ENCODE measurements at places on chromosomes 3 and 15. TPM values are rescaled to one million over a fixed set of nuclear protein-coding genes. Genes with fewer than 3 reads are reported as not detected.

The ASB14 gene
- total RNA-seq: not detected

- H3K4me1 ChIP-seq: no peaks in the 10 kb centered on the region
- H3K27ac ChIP-seq: no peak overlapping the region
- H3K27me3 ChIP-seq: no peaks in the 10 kb centered on the region
- peaks cover 48% of the 10 kb centered on the region for H3K36me3 ChIP-seq
Measured at GRCh38 chr3:183038757-183039156, 58.4 kb upstream of the DCUN1D1 start.

DNA sequence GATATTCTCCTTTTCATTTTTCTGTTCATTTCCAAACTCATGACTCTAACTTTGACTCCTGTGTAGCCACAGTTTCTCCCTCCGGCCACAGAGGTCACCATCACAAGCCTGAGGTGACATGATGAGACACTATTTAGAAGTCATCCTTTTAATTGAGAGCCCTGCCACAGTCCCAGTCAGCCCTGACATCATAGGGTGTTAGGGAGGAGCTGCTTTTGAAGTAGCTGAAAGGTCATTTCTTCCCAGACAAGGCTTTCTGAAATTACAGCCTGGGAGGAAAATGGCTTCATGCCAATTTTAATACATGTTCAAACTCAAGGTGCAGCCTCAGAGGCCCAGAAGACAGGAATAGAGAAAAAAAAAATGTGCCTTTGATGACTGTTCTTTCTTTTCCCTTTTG lies 532.8 kb upstream of the TGFBR2 start:
- no peak overlapping the region for H3K4me3 ChIP-seq
- H3K36me3 ChIP-seq: no peaks in the 10 kb centered on the region
- no peak for DNase-seq
- no peak overlapping the region for H3K27ac ChIP-seq
- no peaks in the 10 kb centered on the region for H3K27me3 ChIP-seq
- no peaks in the 10 kb centered on the region for H3K4me1 ChIP-seq

DNA sequence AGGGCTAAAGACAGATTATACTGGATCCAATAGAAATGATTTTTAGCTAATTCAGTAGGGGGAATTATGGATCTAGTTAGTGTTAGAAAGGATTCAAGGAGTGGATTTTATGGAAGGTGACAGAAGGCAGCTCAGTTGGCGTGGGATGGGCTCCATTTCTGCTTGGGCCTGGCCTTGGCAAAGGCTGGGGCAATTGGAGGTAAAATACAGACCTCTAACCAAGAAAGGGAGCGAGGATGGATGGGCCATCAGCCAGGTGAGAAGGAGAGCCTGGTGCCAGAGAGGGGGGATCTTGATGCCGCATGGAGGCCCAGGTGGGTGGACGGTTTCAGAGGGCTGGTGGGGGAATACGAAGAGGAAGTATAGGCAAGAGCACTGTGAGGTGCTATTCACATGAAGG lies 40.7 kb upstream of the TRA2B start:
- H3K27me3 ChIP-seq: peaks cover 19% of the 10 kb centered on the region
- H3K4me3 ChIP-seq: no peak overlapping the region
- DNase-seq: no peak
- H3K4me1 ChIP-seq: peaks cover 13% of the 10 kb centered on the region
- H3K36me3 ChIP-seq: no peaks in the 10 kb centered on the region
- H3K27ac ChIP-seq: no peak overlapping the region

DNA sequence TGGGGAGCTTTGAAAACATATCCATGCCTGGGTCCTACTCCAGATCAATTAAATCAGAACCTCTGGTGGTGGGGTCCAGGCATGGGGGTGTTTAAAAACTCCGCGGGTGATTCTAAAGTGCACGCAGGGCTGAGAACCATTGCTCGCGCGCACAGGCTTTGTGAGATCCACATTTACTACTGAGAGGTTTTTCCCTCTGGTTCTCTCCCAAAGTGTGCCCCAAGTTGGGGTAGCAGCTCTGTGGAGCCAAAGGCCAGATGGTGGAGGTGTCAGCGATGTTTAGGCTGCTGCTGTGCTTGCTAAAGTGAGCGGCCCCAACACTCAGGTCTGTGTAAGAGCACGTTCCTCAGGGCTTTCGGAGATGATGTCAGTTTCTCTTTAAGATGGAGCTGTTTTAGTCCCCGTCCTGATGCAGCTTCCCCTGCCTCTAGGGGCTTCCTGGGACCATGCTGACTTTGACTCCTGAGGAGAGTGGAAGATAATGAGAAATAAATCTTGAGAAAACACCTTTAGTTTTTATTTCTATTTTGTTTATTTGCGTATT lies 13.4 kb upstream of the MAGEF1 start:
- peaks cover 10% of the 10 kb centered on the region for H3K27me3 ChIP-seq
- DNase-seq: no peak
- H3K36me3 ChIP-seq: no peaks in the 10 kb centered on the region
- H3K4me1 ChIP-seq: no peaks in the 10 kb centered on the region
- H3K4me3 ChIP-seq: no peak overlapping the region

DNA sequence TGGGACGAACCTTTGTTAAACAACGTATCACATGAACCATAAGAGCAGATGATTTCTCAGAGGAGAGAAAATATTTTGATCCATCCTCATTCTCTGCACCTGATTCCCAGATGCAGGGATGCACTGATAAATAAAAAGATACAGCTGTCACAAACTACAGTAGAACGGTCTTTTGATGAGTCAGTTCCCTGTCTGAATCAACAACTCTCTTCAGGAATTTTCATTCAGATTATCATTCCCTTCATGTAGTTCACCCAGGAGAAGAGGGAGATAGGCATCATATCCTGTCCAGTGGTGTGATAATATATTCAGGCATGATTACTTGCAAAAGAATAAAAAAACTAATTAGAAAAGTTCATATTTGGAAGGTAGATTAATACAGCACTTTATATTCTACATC lies 521.5 kb downstream of the PYDC2 start:
- no peaks in the 10 kb centered on the region for H3K27me3 ChIP-seq
- no peak overlapping the region for H3K27ac ChIP-seq
- H3K36me3 ChIP-seq: no peaks in the 10 kb centered on the region
- no peak overlapping the region for H3K4me3 ChIP-seq
- H3K4me1 ChIP-seq: no peaks in the 10 kb centered on the region
- DNase-seq: no peak

- no peaks in the 10 kb centered on the region for H3K36me3 ChIP-seq
- peaks cover 65% of the 10 kb centered on the region for H3K27me3 ChIP-seq
- H3K27ac ChIP-seq: no peak within 1 kb of the TSS
- H3K4me1 ChIP-seq: peaks cover 9% of the 10 kb centered on the region
Measured at GRCh38 chr3:33218446-33219174, at the start of gene SUSD5. Gene SUSD5 (minus strand): TSS chr3:33218810. CDS start chr3:33218797, 13 bp downstream.

DNA sequence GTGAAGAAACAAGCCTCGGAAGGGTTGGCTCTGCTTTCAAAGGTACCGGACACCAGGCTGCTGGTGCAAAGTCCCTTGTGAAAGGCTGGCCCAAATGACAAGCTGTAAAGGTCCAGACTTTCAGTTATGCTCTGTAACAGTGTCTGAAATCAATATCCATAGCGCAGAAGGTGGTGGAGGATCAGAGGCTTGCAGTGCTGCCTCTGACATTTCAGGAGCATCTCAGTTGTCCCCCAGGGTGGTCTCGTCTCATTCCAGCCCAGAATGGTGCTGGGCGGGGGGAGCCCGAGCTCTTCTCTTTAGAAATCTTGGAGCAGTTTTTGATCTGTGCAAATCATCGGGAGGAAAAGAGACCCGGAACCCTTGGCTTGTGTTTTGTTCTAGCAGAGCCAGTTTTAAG lies 402.3 kb upstream of the RGMA start:
- H3K27me3 ChIP-seq: no peaks in the 10 kb centered on the region
- no peak for DNase-seq
- no peak overlapping the region for H3K27ac ChIP-seq
- H3K36me3 ChIP-seq: no peaks in the 10 kb centered on the region
- no peaks in the 10 kb centered on the region for H3K4me1 ChIP-seq

The DNAJB11 gene
- total RNA-seq: 55.7 TPM

The IQCF5 gene
- total RNA-seq: not detected

- H3K4me1 ChIP-seq: peaks cover 87% of the 10 kb centered on the region
- H3K27ac ChIP-seq: peak overlapping the region; percentile 91
- peaks cover 89% of the 10 kb centered on the region for H3K36me3 ChIP-seq
- no peaks in the 10 kb centered on the region for H3K27me3 ChIP-seq
Measured at GRCh38 chr3:52269776-52270175, 8.7 kb downstream of the WDR82 start.

GRCh38 chr3:139537795-139538621 lies 1.5 kb downstream of the RBP1 start:
- H3K4me1 ChIP-seq: peaks cover 9% of the 10 kb centered on the region
- peaks cover 47% of the 10 kb centered on the region for H3K27me3 ChIP-seq
- DNase-seq: no peak
- no peaks in the 10 kb centered on the region for H3K36me3 ChIP-seq
- H3K4me3 ChIP-seq: no peak overlapping the region
- no peak overlapping the region for H3K27ac ChIP-seq

DNA sequence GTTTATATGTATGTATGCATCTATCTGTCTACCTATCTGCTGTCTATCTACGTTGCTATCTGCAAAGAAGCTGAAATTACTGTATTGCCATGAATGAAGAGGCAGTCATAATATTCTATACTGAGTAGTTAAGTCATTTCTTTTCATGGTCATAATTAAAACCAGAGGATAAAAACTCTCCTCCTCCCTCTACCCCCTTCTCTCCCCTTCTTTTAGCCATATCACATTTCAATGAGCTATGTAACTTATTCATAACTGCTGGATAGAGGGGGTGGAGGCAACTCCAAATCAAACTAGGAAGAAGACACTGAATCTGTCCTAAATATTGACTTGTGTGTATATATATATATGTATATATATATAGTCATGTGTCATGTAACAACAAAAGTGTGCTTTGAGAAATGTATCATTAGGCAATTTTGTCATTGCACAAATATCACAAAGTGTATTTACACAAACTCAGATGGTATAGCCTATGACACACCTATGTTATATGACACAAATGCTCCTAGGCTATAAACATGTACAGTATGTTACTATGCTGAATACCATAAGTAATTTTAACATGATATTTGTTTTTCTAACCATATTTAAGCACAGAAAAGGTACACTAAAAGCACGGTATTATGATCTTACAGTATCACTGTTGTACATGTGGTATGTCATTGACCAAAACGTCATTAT lies 229.7 kb upstream of the KCNMB2 start:
- no peaks in the 10 kb centered on the region for H3K27me3 ChIP-seq
- H3K36me3 ChIP-seq: no peaks in the 10 kb centered on the region
- H3K4me1 ChIP-seq: peaks cover 2% of the 10 kb centered on the region
- no peak overlapping the region for H3K27ac ChIP-seq
- no peak for DNase-seq

GRCh38 chr3:69770976-69771634 lies 31.8 kb downstream of the MITF start:
- no peak overlapping the region for H3K27ac ChIP-seq
- no peaks in the 10 kb centered on the region for H3K27me3 ChIP-seq
- no peak overlapping the region for H3K4me3 ChIP-seq

DNA sequence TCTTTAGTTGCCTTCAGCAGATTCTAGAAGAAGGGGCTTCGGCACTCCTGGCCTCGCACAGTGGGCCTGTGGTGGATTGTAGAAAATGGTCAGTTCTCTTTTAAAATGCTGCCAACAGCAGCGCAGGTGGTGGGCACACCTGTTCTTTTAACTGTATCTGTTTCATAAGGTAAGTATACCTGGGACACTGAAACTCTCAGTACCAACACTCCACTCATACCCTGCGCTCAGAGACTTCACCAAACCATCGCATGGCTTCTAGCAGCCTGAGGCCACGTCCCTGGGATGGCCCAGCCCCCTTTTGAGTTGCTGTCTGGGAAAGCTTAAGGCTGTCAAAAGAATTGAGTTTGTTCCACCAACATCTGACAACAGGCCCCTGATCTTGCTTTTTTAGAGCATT lies 56.7 kb upstream of the MCF2L2 start:
- H3K4me3 ChIP-seq: no peak overlapping the region
- H3K27ac ChIP-seq: no peak overlapping the region
- peaks cover 8% of the 10 kb centered on the region for H3K36me3 ChIP-seq

The INSYN1 gene
- not detected for total RNA-seq

DNA sequence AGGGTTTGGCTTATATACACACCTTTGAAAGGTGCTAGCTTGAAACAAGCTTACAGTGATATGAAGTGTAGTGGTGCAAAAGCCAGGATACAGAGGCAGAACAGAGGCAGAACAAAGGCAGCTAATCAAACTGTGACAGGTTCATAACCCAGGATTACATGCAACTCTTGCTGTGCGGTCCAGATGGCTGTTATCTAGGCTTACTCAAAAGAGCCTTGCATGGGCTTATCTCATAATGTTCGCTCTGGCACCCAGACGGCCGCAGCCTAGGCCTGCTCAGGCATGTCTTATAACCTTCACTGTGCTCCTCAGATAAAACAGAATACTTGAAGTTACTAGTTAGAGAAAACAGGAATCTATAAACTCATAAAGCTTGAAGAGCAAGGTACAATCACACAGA lies 22.8 kb upstream of the NOX5 start:
- H3K4me1 ChIP-seq: no peaks in the 10 kb centered on the region
- H3K27ac ChIP-seq: no peak overlapping the region
- no peaks in the 10 kb centered on the region for H3K36me3 ChIP-seq
- no peak for DNase-seq

The IL16 gene
- total RNA-seq: 200 TPM

The PDCD7 gene
- 37.8 TPM for total RNA-seq

DNA sequence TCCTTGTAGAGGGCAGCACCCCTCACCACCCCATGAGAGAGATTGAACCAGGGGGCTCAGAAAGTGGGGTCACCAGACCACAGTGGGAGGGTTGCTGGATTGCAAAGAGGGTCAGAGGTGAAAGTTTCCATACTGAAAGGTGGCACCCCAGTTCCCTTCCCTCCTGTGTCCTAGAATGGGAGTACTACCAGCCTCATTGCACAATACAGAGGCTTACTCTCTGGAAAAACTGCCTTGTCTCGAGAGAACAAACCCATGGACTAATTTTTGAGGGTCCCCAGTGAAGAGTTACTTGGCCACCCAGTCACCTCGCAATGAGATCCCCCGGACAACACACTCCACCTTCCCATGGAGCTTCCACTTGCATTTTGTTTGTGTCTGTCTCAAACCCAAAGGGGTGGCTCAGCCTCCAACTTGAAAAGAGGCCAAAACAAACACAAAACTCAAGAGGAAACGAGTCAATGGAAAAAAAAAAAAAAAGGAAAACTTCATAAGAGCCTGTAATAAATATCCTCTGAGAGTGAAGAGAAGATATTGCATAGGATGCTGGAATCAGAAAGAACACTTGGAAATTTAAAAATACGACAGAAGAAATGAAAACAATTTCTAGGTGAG lies 18.6 kb downstream of the MESP2 start:
- DNase-seq: no peak
- H3K4me3 ChIP-seq: no peak overlapping the region
- H3K4me1 ChIP-seq: no peaks in the 10 kb centered on the region
- H3K27ac ChIP-seq: no peak overlapping the region
- peaks cover 15% of the 10 kb centered on the region for H3K27me3 ChIP-seq

DNA sequence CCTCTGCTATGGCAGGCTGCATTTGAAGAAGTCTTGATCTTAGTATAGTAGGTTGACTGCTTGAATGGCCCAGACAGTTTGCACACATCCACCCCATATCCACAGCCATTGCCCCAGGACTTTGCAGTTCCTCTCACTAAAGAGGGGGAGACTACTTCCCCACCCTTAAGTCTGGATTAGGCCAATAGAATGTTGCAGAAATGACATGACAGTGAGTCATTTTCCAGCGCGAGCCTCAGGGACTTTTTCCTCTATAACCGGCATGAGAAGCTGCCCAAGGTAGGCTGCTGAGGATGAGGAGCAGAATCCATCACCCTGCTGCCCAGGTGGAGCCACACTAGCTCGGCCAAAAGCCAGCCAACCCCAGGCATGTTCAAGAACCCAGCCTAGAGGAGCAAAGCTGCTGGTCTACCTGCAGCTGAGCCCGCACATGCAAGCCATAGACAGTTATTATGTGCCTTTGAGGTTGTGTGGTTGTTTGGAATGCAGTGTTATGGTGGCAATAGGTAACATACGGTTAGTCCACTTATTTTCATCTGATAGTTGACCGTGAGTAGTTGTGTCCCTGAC lies 113.9 kb downstream of the TLE3 start:
- H3K27me3 ChIP-seq: peaks cover 22% of the 10 kb centered on the region
- H3K36me3 ChIP-seq: no peaks in the 10 kb centered on the region

Data from activated CD4-positive, alpha-beta memory T cell treated with anti-CD3 and anti-CD28 coated beads, Interleukin-2, amount 10 ng/mL, durations not matched to agents 7 days and 5 days (primary cell).